RCC 7860 (cell line): ENCODE measurements at places on chromosomes 3 and 15.

- DNase-seq, result no peak
Measured at GRCh38 chr3:116896116-116896515, 186.5 kb downstream of the TUSC7 start.

- DNase-seq, result no peak
Measured at GRCh38 chr3:58537412-58538301, 667 bp upstream of the ACOX2 start.

GRCh38 chr15:49870472-49870871 lies 248.6 kb downstream of the ATP8B4 start:
- no peak for DNase-seq

- DNase-seq, result no peak
Measured at GRCh38 chr15:34644061-34644460, 60.6 kb upstream of the GOLGA8B start.

GRCh38 chr15:59723687-59724346 lies 34.7 kb upstream of the BNIP2 start:
- DNase-seq, result no peak

GRCh38 chr3:13474776-13475303 lies 5.3 kb upstream of the HDAC11 start:
- DNase-seq, result no peak

- DNase-seq, result no peak
Measured at GRCh38 chr3:157151151-157151550, 8.8 kb downstream of the CCNL1 start.
